8988T (cell line): ENCODE measurements at places on chromosomes 5 and 9.

- no peak for DNase-seq
Measured at GRCh38 chr5:54632131-54632701, 114.7 kb downstream of the SNX18 start.

- DNase-seq, result no peak
Measured at GRCh38 chr5:175853573-175854230, 17.7 kb upstream of the CPLX2 start.

DNA sequence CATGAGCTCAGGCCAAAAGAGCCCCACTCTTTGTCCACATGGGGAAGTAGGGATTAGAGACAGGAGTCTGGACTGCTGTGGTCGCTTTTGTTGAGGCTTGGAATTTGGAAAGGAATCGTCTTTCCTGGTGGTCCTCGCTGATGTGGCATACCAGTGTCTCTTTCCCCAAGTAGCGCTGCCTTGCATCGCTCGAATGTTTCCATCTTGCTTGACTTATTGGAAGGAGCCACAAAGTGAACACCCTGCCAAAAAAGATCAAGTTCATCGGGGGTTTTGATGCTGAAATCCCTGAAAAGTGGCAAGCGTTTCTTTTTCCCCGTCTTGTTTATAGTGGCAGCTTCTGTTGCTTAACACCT is 161.3 kb downstream of the MACROH2A1 start:
- no peak for DNase-seq

DNA sequence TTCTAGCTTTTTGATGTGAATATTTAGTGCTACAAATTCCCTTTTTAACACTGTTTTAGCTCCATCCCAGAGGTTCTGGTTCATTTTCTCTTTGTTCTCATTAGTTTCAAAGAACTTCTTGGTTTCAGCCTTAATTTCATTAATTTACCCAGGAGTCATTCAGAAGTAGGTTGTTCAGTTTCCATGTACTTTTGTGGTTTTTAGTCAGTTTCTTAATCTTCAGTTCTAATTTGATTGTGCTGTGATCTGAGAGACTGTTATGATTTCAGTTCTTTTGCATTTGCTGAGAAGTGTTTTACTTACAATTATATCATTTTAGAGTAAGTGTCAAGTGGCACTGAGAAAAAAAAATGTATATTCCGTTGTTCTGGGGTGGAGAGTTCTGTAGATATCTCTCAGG is 240.1 kb upstream of the RASA1 start:
- no peak for DNase-seq

- DNase-seq, result no peak
Measured at GRCh38 chr5:62312036-62312435, 6.0 kb downstream of the KIF2A start.

GRCh38 chr5:95671826-95672225 is 11.0 kb downstream of the SPATA9 start:
- no peak for DNase-seq

GRCh38 chr9:97487861-97488260 is 13.6 kb upstream of the TMOD1 start:
- DNase-seq, result no peak

DNA sequence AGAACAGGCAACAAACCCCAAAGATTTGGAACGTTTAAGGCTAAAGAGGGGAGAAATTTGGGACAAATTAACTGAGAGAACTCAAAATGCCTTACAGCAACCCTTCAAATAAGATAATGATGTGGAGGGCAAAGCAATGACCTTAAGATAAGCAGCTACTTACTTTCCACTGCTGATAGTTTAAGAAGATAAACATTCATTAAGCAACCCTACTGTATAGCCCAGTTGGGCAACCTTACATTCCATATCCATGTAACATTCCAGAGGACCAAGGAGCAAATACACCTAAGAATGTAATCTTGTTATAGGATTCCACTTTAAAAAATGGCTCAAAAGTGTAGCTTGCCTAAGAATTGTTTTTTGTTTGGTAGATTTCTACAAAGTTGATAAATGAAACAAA is 14.8 kb downstream of the ETF1 start:
- DNase-seq, result no peak

GRCh38 chr9:83234541-83234940 is 171.6 kb upstream of the RASEF start:
- DNase-seq, result no peak

DNA sequence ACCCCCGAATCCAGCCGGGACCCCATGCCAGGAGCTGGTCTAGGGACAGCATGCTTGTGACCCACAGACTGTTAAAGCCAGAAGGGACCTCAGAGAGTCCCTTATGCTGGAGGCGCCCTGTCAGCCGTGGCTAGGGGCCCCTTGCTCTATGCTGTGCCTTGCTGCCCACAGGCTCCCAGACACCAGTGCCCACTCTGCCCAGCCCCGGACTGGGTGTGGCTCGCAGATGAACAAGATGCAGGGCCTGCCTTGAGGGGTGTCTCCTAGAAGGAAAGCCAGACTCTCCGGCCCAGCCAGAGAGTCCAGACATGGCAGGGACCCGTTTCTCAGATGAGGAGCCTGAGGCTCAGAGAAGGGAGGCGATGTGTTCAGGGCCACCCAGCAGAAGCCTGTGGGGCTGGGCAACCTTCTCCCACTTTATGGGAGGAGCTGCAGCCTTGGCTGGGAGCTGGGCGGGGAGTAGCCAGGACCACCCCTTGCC is 85.7 kb downstream of the LMX1B start:
- DNase-seq, result peak; percentile 20

GRCh38 chr9:4266602-4267001 is 33.3 kb downstream of the GLIS3 start:
- DNase-seq, result no peak

- DNase-seq, result no peak
Measured at GRCh38 chr9:110123341-110124095, 84.4 kb downstream of the C9orf152 start.

DNA sequence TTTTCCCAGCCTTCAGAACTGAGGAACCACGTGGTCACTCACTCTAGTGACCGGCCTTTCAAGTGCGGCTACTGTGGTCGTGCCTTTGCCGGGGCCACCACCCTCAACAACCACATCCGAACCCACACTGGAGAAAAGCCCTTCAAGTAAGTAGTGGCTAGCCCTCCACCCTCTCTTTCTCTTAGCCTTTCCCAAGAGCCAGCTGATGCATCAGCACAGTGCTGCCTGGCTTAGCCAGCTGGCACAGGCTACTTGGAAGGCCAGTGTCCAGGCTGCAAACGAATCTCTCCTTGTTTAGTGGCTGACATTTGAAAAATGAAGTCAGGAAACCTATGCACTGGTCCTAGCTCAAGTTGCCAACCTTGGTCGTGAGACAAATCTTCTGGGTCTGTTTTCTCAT is 91.1 kb downstream of the PRDM6 start:
- DNase-seq, result no peak

DNA sequence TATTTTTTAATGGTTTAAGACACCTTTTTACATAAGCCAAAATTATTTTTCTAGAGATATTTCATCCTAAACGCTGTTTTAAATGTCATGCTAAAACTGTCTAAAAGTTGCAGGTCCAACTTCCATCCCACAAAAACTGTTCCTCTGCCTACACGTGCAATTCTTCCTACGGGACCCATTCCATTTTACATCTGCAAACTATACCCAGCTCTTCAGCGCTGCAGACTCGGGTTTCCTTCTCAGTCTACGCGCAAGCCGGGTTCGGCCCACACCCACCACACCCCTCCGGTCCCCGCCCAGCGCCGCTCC is 8.7 kb downstream of the RANBP6 start:
- no peak for DNase-seq

GRCh38 chr5:170288551-170288950 is 9.0 kb downstream of the LCP2 start:
- no peak for DNase-seq

- peak; percentile 52 for DNase-seq
Measured at GRCh38 chr9:84953797-84954705, 284.5 kb downstream of the NTRK2 start.

DNA sequence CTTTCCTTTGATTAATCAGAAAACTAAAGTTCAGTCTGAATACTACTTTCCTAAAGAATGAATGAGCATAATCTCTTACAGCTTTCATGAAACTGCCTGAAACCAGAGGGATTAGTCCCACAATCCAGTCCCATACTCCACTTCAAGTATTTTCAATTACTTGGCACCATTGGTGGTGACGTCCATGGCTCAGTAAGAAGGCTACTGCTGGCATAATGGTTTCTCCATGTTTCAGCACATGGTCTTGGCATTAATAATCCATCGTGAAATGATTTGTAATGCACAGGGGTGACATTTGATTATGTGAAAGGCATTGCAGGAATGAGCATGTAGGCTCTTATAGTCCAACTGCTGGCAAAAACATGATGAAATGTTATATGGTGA is 23.4 kb downstream of the LIX1 start:
- no peak for DNase-seq

DNA sequence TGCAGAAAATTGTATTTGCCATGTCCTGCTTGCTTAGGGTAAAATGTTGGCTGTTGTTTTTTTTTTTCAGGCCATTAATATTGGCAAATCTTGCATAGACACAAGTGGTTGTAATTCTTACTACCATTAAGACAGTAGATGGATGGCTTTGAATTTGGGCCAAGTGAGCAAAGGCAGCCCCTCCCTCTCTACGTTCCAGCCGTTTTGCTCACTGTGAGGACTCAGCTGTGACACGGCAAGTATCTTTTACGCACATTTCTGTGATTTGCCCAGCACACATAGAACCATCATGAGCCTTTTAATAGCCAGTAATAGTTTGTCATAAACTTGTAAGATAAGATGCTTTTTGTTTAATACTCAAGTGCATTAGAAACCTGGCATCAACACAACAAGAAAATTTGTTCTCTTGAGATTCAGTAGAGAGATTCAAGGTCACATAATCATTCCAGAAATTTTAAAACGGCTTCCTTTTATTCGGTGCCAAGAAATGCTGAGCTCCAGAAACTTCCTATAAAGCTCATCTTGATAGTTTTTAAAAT is 205.2 kb upstream of the ADCY2 start:
- no peak for DNase-seq

DNA sequence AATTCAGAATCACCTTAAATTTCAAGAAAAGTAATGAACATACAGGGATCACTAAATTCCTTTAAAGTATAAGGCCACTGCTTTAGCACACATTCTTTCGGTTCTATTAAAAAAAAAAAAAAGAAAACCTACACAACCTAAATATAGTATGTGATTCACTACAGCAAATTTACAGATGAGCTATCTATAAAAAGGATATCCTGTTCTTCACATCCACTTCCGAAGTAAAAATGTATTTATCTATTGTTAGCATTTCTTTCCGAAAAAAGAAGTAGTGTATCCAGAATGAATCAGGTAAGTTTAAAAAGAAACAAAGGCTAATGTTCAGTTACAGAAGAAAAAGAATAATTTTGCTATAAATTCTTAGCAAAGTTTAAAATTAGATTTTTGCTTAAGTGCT is 70.2 kb downstream of the ECPAS start:
- DNase-seq, result no peak

- no peak for DNase-seq
Measured at GRCh38 chr5:179568721-179569120, 18.4 kb downstream of the RUFY1 start.

DNA sequence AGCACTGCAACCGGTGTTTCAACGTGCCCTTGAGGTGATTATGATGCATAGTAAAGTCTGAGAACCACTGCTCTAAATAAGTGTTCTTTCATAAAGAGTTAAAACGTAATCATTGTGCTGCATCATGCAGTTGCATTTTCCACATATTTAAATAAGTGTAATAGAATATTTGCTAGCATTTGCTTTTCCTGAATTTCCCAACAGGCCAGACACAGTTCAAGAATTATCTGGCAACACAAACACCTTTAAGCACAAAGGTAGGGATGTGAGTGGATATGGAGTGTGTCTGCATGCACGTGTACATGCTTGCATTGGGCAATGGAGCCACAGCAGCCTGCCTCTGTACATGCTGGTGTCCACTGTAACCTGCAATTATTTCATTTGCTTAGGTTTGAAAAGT is 193.6 kb upstream of the PIK3R1 start:
- DNase-seq, result no peak

DNA sequence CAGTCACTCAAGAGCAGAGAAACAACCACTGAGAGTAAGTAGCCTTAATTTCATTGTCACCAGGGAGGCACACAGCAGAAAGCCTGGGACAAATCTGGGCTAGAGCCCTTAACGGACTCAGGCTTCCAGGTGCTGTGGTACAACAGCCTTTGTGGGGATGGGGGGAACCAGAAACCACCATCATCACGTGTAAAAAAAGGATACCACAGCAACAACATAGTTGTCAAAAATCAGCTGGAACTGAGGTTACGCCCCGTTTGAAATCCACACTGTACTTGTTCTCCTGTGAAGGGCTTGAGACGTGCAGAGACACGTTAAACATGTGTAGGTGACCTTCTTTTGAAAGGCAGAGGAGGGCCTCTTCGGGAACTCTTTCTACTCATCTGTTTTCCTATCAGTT is 16.6 kb upstream of the PLPP1 start:
- no peak for DNase-seq

DNA sequence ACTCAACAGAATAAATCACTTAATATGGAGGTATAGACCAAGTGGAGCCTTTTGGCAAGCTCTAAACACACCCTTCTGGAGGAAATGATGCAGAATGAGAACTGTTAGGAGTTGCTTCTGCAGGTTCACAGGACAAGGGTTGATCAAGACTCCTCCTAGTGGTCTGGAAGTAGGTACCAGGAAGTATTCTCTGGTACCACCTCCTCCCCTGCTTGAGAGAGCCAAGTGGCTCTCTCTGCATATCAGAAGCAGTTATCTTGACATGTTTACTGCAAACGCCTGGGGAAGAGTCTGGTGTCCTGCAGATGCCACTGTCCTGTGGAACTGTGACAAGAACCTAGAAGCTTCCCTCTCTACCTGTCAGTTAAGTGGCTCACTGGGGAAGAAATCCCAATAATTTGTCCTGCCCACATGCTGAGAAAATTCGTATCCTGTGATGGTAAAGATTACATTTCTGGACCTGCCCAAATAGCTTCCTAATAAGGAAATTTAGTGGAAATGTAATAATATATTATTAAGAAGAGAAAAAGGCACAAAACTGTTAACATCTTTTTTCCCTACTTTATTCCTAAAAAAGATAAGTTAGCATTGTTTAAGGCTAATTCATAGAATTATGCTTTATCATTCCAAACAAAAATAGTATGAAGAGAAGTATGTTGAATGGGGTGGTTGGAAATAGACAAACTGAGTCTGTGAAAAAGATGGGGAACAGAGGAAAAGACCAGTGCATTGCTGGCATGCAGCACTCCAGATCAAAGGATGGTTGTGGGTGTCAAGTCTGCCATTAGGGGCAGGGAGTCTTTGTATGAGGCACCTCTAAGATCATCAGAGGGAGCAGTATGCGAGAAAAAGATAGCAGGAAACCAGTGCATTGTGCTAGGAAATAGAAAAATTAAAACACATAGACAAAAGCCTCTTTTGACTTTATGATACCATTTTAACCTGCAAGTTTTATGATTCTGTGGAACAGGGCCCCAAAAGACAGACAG is 118.8 kb downstream of the CDC42SE2 start:
- DNase-seq, result peak; percentile 27

- no peak for DNase-seq
Measured at GRCh38 chr5:61912559-61912958, 393.4 kb upstream of the KIF2A start.

GRCh38 chr5:1930880-1931603 is 48.3 kb upstream of the IRX4 start:
- no peak for DNase-seq

- no peak for DNase-seq
Measured at GRCh38 chr9:133119103-133119845, 1.8 kb downstream of the RALGDS start.
